ENCODE measurements at places on chromosomes 1 and 21.

DNA sequence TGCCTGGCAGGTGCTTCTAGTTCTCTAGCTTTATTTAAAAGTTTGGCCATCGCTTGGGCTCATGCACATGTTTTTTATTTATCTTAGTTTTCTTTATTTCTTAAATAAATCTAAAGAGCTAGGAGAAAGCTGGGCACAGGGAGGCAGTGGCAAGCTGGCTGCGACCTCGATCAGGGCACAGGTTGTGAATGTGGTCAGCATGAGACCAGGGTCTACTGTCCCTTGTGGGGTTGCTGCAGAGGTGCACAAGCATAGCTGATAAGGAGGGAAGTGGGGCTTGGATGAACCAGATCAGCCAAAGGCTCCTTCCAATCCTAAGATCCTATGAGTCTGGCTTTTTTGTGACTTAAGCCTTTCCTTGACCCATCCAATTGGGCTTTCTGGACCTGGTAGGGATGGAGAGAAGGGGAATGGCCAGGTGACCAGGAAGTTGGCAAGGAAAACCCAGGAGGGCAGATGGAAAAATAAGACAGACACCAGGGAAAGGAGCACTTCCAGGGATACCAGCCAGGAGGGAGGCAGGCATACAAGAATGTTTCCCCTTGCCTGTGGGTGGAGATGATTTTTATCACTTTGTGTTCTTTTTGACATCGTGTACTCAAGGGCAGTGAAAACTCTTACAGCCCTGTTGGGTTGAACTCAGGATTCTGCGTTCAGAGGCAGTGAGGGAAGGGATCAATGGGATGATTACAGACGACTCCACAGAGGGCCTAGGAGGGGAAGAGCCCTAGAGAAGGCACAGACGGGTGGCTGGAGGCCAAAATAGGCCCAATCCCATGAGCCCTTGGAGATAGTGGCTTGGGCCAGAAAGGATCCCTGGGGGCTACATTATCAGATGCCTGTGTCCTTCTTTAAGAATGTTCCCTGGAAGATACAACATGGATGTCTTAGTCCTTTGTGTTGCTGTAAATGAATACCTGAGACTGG, 8.5 kb downstream of the CYP4B1 start:
- no peak for DNase-seq

DNA sequence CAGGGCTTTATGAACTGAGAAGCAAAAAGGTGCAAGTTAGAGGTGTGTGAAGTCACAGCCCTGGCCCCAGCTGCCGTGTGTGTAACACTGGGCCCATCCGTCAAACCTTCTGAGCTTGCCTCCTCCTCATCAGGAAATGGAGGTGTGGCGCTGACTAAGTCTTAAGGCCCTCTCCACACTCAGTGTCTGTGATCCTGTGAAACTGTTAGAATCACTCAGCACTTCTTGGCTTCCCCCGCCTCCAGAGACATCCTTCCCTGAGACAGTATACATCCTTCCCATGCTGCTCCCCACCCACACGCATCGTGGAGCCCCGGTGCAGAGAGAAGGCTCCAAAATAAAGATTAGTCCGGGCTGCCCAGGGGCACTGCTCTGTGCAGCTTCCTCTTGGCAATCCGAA, 33.3 kb downstream of the LRP8 start:
- no peak for DNase-seq

DNA sequence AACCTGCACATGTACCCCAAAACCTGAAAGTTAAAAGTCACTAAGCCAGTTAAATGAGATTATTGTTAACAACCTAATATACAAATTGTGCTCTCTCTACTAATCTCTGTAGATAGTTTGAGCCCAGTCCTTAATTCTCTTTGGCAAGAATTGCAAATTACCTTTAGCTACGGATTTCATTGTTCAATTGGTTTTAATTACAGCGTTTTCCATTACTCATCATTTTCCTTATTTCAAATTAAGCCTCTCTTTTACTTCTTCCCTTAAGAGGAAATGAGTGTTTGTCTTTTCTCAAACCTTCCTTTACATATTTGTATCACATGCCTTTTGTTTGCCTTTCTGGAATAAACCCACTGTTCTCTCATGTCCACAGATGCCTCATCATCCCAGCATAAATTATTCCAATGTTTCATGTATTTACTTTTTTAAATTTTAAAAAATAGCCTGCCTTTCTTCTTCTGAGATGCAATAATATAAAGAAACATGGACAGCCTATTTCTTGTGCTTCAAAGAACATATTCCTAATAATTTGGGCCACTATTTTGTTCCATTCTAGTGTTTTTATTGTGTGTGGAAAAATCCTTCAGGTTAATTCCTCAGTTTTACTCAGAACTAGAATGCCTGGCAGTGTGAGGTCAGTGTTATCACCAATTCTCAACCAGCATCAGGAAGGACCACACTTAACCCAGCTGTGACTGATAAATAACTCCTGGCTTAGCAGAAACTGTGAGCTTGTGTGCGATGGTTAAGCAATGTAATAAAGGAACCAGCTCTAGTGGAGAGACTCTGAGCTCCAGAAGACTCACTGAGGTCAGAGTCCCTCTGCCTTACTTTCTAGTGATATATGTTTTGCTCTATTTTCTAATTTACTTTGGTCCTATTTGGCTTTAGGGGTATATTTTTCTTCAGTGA, 600.5 kb downstream of the LTN1 start:
- no peak for DNase-seq

DNA sequence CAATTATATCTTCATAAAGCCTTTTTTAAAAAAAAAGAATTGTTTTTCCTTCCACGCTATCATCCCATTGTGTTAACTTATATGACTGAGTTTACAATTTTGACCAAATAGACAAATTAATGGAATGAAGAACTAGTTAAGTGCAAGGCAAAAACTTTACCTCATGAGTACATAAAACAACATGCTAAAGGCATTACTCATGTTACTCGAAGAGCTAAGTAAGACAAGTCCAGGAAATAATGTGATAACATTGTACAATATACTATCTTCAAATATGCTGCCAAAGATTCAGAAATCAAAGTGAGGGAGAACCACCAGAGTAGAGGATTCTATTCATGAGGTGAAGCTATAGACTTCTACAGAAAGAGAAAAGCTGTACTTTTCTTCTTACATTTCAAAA, 24.2 kb upstream of the DYNLT5 start:
- no peak for DNase-seq

DNA sequence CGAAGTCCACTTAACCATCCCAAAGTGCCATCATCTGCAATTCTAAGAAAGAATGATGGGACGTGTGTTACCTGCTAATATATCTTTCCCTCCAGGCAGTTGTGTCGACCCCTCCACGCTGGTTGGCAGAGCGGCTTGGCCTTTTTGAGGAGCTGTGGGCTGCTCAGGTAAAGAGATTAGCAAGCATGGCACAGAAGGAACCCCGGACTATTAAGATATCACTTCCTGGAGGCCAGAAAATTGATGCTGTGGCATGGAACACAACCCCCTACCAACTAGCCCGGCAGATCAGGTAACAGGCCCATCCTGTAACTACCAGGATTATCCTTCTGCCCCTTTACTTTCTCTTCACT, 520 bp downstream of the TARS2 start:
- DNase-seq, result no peak

GRCh38 chr1:114720492-114720891, 3.9 kb upstream of the NRAS start:
- no peak for DNase-seq

GRCh38 chr1:185894791-185895190, 160.6 kb downstream of the HMCN1 start:
- no peak for DNase-seq

- DNase-seq, result no peak
Observed at GRCh38 chr1:81730881-81731280, 69.9 kb upstream of the ADGRL2 start.

DNA sequence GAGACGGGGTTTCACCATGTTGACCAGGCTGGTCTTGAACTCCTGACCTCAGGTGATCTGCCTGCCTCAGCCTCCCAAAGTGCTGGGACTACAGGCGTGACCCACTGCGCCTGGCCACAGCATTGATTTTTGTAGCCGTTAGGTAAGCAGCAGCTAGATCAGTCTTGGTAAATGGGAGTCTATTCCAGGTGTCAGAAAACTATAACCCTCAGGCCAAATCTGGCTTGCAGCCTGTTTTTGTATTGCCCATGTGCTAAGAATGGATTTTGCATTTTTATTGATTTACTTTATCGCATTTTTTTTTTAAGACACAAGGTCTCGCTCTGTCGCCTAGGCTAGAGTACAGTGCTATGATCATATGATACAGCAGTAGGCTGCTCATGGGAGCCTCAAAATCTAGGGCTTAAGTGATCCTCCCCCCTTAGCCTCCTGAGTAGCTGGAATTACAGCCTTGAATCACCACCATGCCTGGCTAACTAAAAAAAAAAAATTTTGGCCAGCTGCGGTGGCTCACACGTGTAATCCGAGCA, 16.6 kb upstream of the SRSF10 start:
- DNase-seq, result no peak

DNA sequence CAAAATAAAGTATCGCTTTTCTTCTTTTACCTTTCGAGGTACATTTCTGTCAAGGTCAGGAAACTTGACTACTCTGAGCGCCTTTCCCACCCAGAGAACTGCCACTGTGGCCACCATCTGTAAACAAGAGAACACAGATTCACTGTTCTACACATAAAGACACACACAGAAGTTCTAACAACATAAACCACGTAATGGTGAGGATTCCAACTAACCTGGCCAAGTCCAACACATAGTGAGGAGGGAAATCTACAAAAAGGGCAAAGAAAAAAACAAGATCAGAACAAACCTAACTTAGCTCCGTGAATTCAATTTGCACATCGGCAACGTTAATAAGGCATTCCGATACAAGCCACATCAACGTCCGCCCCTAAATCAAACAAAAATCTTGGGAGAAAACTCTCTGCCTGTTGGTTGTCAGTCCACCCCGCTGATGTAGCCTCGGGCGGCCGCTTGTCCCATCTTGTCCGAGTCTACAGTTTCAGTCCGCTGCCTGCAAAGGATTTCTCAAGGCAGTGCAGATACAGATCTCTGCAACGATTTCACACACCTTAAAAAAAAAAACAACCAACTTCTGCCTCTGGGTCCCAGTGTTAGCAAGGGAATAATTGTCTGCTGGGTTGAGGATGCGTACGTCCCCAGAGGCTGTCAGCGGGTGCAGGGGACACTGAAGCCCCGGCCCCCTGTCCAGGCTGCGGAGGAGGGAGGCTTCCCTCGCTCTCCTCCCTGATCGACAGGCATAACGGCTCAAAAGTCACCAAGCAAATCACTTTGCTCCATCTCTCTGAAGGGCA, 1.0 kb downstream of the SLC35D1 start:
- DNase-seq, result no peak

DNA sequence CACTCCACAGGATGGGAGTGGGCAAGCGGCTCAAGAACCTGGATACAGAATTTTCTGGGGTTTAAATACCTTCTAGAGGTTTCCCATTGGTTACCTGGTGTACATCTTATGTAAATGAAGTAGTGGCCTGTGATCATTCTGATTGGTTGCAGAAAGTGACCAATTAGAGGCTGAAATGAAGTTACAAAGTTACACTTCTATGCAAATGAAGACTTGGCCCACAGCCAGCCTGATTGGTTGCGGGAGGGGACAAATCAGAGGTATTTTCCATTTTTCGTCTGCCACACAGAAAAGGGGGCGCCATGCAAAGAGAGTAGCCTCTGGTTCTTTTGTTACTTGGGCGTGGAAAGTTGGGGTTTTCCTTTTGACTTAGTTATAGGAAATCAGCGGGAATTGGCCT, 8.9 kb downstream of the KCNAB2 start:
- DNase-seq, result no peak

- no peak for DNase-seq
Observed at GRCh38 chr1:7221826-7222694, 436.8 kb downstream of the CAMTA1 start.

DNA sequence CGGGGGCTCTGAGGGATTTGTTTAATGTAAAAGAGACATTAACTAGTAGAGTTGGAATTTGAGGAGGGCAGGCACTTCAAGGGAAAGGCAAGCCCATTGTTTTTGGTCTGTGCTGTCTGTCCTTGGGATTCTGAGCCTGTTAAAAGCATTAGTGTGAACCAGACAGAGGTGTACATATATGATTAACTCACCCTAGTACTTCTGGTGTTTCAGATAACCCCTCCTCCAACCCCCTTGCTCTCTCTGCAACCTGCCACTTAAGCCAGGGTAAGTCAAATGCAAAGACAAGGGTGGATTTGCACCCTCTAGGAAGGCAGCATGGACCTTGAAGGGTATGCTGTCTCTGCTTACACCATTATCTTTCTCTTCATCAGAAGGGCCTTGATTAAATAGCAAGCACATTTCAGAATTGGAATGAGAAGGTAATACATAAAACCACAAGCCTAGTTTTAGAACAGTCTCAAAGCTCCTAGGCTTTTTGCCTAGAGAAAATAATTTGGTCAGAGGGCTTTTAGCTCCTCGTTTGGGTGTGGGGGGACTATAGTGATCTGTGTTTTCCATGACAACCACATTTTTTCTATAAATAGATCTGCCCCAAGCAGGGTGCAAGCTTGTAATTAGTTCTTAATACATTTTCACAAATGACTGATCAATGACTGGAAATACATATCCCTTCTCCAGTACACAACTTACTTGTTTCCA, 120.7 kb upstream of the SGIP1 start:
- no peak for DNase-seq

DNA sequence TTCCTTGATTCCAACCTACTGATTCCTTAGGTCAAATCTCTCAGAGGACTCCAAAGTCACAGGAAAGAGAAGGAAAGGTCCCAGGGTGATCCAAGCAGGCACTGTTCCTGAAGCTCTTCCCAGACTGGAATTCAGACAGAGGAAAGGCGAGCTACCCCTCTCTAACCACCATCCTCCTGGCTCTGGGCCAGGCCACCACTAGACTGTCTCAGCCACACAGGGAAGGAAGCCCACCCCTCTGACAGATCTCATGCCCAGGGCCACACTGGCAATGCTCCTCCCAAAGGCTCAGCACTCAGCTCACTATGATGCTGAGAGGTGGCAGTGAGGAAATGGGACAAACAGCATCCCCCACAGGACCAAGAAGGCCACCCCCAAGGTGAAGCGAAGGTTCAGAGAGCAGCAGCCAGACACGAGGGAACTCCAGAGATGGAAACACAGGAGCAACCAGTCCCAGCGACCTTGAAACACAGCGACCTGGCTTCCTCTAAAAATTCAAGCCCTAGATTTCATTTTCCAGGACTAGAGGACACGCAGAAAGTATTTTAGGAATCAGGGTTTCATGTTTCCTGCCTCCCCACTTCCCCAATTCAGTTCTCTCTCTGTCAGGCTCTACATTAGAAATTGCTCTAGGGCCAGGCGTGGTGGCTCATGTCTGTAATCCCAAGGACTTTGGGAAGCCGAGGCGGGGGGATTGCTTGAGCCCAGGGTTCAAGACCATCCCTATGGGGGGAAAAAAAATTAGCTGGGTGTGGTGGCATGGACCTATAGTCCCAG, 18.8 kb downstream of the PIK3C2B start:
- DNase-seq, result peak; percentile 69

DNA sequence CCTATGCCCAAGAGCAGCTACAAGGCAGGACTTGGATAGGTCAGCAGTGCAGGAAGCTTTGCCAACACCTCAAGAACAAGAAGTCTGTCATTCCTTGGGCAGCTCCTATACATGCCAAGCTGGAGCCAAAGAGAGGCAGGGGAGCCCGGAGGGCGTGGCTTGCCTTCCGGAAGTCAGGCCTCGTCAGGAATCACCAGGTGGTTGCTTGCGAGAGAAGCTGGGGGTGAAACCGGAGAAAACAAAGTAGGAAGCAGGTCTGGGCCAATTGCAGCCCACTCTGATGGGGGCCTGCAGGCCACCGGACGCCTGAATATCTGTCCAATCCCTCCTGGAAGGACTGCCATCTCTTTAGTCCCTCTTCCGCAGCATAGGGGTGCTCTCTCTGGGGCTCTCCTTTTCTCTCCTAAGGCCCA, 794 bp upstream of the FAM76A start:
- DNase-seq, result no peak

- DNase-seq, result no peak
Observed at GRCh38 chr1:192488058-192488457, 87.5 kb upstream of the RGS1 start.

All from MV-4-11 (cell line).